ENCODE measurements at places on chromosomes 1 and 21.

DNA sequence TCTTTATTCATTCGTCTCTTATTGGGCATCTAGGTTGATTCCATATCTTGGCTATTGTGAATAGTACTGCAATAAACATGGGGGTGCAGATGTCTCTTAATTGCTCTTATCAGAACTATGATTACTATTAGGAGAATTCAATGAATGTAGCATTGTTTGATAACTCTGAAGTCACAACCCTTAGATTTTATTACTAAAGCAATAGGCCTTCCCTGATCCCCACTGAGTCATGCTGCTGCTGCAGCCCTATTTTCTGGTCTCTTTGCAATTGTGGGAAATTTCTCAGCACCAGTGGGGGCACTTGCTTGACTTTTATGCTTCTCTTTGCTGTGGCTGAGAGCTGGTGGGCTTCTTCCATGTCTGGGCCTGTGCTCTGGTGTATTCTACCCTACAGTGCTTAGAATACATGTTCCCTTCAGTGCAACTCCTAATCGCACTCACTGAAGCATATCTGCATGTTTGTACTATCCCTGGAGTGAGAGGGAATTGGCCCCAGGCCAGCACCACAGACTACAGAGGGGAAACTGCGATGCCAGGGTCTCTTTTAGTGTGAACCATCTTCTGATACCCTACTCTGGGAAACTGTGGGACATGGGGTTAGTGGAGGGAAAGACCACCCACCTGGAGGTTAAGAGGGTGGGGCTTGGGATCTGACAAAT lies 52.2 kb upstream of the ROR1 start:
- peak; percentile 26 for DNase-seq

- peak; percentile 6 for DNase-seq
These were observed 132.7 kb upstream of the FOXD3 start for GRCh38 chr1:63189677-63190076.

GRCh38 chr1:12525311-12526181 lies 92.5 kb downstream of the DHRS3 start:
- no peak for DNase-seq

DNA sequence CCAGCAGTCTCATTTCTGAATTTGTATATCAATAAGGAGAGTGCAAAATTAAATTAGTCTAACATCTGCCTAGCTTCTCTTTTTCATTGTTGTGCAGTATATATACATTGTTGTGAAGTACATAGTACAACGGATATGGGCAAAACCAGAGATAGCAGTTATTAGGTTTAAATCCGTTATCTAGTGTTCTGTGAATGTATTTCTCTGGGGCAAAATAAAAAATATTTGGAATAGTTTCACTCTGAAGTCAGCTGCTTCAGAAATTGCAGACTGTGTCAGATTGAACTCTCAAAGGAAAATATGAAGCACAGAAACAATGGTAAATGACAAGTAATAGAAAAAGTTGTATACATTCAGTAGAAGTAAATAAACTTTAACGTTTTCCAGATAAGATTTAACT lies 836.5 kb upstream of the CXADR start:
- peak; percentile 1 for DNase-seq
